ENCODE measurements at places on chromosomes 5 and 9.

DNA sequence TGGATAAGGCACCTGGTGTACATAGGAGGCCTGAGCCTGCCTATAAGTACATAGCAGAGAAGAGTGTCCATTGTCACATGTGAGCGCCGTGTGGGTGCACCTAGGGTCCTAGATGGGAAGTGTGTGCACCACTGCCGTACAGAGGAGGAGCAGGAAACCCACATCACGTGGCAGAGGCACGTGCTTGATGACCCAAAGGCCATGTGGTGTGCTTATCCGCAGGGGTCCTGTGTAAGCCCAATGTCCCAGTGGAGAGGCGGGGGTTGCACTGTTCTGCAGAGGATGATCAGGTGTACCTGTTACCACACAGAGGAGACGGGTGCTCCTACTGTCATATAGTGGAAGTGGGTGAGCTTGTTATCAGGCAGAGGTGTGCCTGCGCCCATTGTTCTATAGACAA lies 354.1 kb upstream of the IRX2 start:
- no peak for DNase-seq

GRCh38 chr5:59503220-59503619 lies 390.3 kb downstream of the PDE4D start:
- DNase-seq = no peak

GRCh38 chr5:137185193-137185592 lies 313.9 kb downstream of the SPOCK1 start:
- DNase-seq = peak; percentile 22

- no peak for DNase-seq
Measured at GRCh38 chr5:131530706-131531331, 104.2 kb downstream of the RAPGEF6 start.

GRCh38 chr5:137167187-137167586 lies 331.9 kb downstream of the SPOCK1 start:
- no peak for DNase-seq

DNA sequence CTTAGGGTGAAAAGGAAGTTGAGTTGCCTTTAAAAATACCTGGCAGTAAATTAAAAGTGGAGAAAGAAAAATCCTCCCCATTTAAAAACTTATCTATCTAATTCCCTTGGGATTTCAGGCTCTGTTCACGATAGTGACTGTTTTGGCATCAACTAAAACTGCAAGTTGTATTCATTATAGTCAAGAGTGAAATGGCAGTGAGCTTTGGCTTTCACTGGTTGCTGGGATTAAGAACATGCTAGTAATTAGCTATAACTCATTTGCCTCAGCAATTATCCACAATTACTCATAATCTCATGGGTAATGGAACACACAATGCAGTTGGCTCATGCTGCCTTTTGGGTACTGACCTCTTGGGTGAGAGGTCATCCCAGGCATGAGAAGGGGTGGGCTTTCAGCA lies 250.1 kb downstream of the GAS1 start:
- no peak for DNase-seq

DNA sequence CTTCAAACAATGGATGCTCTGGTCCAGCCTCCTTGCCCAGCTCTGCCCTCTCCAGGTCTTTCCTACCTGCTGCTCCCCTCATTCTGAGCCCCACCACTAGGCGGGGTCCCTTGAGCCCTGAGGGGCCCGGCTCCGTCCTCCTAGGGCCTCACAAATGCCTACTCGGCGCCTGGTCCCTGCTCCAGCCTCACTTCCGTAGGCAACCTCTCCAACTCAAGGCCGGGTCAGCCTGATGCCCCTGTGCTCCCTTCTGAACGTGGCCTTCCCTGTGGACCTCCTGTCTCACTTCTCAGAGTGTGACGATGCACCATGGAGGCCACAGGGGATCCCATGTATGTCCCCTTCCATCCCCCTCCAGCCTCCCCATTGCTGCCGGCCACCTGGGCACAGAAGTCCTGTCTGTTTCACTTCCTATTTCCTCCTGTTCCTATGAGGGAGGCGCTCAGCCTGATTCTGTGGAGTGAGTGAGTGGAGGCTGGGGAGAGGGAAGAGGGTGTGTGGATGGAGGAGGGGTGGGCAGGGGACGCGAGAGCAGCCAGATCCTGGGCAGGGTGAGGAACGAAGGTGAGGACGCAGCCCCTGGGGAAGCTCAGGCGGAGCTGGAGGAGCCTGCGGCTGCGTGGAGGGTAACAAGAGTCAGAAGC lies 127.2 kb upstream of the FAM120A start:
- no peak for DNase-seq

DNA sequence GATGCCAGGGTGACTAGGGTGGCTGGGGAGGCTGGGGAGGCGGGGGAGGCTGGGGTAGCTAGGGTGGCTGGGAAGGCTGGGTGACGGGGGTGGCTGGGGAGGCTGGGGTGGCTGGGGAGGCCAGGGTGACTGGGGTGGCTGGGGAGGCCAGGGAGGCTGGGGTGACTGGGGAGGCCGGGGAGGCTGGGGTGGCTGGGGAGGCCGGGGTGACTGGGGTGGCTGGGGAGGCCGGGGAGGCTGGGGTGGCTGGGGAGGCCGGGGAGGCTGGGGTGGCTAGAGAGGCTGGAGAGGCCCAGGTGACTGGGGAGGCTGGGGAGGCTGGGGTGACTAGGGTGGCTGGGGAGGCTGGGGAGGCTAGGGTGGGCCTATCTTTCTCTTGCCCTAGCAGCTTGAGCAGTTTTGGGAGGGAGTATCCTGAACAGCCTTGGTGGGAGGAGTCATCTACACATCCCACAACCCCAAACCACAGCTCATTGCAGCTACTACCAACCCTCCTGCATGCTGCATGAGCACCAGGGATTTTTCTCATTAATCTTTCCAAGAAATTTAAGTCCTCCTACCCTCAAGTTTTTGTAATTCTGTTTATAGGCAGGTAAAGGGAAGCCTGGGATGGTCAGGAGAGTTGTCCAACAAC lies 203.2 kb upstream of the IRX1 start:
- DNase-seq = no peak

DNA sequence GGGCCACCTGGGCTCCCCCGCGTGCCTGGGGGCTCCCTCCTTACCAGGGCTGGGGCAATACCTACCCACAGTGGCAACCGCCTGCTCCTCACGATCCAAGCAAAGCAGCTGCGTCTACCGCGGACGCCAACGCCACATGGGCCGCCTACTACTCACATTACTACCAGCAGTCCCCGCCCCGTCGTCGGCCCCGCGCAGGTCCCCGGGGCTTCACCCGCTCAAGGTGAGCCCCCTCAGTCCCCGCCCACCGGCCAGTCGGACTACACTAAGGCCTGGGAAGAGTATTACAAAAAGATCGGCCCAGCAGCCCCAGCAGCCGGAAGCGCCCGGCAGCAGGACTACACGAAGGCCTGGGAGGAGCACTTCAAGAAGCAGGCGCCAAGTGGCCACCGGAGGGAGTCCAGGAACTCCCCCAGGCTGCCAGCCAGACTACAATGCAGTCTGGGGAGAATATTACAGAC lies 106.0 kb upstream of the MTAP start:
- no peak for DNase-seq

DNA sequence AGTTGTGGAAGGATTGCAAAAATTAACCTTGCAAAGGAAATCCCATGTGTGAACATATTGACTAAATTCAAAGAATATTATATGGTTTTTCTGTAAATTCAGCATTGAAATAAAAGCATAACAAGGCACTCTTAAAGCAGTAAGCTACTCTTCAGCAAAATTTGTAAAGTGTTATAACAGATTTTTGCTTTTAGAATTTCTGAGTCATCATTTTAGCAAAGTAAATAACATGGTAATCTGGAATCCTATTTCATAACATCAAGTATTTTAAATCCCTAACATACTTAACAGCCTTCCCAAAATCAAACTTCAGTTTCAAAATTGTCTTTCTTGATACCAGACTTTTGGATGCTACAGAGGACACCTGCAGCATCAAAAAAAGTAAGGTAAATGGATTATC lies 436.0 kb upstream of the CDH9 start:
- DNase-seq = no peak

- DNase-seq = no peak
Measured at GRCh38 chr9:99778308-99778707, 43.4 kb upstream of the NR4A3 start.

- DNase-seq = no peak
Measured at GRCh38 chr5:155727512-155728145, 599.3 kb upstream of the SGCD start.

GRCh38 chr5:147436596-147436995 lies 73.3 kb downstream of the DPYSL3 start:
- no peak for DNase-seq

DNA sequence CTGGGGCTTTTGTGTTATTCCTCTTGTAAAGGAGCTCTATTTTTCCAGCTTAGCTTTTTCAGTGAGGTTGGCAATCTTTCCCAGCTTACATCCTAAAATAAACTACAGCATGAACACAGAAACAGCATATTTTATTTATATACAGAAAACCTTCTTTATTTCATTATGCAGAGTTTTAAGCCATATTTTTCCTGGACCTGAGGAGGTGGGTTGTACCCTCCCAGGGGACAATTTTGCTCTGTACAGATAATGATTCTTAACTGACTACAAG lies 341.2 kb upstream of the TYRP1 start:
- DNase-seq = no peak

- DNase-seq = no peak
Measured at GRCh38 chr5:131672776-131673175, 37.7 kb upstream of the RAPGEF6 start.

- no peak for DNase-seq
Measured at GRCh38 chr5:136506131-136506530, 140.8 kb upstream of the TRPC7 start.

DNA sequence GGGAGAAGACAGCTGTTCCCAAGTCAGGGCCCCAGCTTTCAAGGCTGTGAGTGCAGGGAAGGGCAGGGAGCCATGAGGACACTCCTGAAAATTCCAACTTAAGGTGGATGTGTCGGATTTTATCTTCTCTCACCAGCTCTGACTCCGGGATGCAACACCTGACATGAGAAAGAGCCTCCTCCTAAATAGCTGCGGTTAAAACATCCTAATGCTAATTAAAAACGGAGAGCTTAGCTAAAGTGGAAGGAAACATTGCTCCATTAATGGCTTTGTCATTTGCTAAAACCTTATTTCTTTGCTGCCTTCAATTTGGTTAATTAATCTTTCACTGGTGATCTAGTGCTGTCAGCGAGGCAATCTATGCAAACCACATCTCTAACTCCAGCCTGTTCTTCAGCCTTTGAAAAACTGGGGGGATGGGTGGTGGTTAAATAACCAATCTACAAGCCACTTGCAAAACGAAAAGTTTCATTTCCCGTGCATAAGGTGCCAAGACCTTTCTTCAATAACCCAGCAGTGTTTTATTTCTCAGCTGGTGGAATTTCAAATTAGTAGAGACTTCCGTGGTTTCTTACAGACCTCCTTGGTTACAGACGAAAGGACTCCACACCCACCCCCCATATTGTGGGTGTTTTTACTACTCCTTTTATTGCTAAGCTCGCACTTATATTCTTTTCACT lies 379.6 kb downstream of the MLLT3 start:
- DNase-seq = no peak

DNA sequence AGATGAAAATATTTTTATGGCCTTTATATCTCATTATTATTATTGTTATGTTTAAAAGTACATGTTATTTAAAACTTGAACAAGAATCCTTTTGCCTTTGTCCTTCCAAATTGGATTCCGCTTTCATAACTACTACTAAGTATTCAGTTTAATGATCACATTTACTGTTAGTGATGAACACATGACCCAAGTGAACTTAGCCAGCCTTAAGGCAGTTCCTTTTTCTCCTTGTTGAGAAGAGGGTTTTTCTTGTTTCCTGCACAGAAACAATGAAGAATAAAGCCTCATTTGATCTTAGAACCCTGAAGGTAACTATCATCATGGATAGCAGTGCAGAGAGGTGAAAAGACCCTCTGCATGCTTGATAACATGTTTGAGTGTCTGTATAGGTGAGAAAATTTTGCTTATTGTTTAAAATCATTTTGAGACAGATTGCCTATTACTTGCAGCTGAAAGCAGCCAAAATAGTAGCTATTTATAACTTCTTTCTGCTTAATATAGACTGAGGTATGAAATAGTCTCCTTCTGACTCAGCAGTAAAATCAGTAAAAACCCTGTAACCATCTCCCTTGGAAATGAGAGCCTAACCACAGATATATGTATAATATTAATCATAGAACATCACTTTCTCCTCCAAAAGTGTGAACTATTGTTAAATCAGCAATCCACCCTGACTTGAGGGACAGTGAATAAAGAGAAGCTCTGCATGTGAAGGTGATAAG lies 266.2 kb downstream of the SPATA31D1 start:
- no peak for DNase-seq

DNA sequence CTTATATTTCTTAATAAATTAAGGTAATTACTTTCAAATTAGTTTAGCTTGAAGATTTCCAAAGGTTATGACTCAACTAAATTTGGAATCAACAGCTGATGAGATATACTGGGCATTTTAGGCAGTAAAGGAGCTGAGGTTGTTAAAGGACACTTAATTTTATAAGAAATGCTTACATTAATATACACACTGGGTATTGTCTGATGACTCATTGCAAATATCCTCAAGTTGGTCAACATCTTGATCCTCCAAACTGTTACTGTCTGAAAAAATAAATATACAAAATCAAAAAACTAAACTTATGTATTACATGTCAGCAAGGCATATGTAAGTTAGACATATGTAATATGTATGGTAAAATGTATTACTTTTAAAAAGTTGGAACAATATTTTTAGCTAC lies 3.4 kb downstream of the GFM2 start:
- DNase-seq = no peak

DNA sequence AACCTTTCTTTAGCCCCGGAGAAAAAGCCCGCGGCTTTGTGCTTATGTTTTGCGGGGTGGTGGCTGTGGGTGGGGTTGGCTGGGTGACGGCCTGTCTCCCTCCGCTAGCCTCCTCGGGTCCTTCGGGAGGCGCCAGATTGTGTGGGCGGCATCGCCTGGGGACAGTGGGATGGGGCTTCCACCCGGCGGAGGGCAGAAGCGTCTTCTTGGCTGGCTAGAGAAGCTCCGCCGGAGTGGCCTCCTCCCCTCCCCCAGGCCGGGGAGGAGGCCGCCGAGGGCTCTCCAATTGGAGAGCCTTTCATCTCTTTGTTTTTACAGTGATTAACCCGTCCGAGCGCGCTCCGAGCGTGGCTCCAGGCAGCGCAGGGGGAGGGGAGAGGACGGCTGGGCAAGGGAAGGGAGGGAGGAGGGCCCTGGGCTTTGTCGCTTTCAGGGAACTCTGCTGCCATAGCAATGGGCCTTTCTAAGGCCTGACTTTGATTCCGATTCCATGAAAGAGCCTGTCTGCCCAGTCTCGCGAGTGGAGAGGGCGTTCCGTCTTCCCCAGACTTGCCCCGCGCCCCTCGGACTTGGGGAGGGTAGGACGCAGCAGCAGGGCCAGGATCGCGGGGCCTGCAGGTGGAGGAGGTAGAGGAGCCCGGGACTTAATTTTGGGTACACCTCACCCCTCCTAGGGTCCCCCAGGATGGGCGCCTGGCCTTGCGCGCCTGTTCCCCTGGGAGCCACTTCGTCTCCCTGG lies 36.7 kb upstream of the TIFAB start:
- DNase-seq = no peak

DNA sequence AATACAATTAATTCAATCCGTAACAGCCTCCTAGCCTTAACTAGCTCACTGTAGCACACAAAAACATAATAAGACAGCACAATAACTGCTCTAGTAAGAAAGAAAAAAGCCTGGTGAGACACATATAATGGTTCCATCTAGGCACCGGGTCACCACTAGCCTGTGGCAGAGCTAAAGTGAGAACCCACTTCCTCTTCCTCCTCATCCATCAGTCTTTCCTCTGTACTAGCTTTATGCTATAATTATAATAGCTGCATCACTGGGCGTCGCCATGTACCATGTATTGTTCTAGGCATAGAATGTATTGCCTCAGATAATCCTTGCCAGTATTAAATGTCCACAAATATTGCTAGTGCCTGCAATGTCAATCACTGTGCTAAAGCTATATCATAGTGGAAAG lies 23.1 kb downstream of the ADRB2 start:
- no peak for DNase-seq

- DNase-seq = no peak
Measured at GRCh38 chr9:76445976-76446375, 13.0 kb upstream of the GCNT1 start.
